ENCODE measurements at places on chromosomes 12 and 14.
A peak's percentile ranks its signal among the peaks of the same experiment; 100 is the strongest.

DNA sequence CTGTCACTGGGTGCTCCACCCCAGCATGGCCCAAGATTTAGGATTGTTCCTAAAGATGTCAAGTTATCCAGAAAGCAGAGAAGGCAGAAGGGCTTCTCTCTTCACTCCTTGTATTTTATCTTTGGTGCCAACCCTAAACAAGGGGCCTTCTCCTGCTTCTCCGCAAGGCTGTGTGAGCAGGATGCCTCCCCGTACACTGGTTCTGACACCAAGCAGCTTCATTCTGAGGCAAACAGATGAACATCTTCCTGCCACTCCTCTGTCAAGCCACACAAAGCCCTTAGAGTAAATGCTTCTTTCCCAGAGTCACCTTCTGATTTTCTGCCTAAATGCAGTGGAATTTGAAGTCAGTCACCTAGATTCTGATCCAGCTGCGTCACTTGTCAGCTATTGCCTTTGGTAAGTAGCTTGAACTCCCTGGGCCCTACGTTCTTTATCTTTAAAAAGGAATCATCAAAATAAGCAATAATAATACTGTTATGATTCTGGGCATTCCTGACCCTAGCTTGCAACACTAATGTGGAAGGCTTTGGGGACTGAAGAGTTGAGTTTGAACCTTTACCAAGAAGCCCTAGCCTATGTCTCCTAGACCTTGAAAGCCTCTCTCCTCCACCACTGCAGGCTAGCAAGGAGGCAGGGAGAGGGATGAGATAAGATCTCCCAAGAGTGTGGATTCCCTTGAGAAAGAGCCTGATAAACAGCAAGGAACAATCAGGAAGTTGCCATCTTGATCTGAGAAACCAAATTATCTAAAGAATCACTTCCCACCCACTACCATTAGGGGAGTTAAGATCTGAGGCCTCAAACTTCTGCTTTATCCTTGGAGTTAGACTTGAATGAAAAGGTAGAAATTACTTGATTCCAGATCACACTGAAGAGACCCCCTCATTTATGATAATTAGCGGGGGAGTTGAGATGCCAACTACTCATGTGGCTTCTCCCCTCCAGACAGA lies 5.7 kb downstream of the KRT73 start:
- no peak for DNase-seq

DNA sequence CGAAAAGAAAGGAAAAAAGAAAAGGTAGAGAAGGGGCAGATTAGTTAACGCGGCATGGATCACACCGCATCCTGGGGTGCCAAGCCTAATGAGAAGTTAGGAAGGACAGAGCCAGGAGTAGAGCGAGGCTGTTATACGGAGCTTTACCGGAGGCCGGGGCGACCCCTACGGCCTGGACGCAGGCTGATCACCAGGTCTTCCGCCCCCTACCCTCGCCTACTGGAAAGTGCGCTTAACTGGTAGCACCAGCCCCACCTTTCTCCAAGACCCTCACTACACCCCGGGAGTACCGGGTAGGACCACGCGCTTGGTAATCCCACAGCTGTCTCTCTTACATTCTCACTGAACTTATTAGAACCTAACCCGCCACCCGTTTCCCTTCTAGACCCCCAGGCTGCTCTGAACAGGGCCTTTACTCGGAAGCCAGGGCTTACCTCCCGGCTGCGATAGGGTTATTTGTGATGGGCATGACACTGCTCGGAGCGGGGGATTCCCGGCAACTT lies 33.8 kb downstream of the WBP11 start:
- DNase-seq = peak; percentile 68

DNA sequence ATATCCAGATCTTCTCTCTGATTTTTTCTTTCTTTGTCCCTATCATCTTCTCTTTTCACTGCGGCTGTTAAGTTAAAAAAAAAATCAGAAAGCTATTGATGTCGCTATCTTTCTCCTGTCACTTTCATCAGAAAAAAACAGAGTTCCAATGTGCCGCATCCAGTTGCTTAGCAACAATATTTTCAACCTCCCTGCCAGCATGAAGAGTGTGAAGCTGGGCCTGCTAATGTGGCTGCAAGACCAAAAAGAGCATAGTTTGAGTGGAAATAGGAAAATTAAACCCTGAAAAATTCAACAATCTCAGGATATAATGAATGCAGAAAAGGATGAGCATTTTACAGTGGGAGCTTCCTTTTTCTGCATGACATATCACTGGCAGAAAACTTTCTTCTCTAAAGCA lies 1025.4 kb upstream of the LRFN5 start:
- no peak for DNase-seq

- DNase-seq = peak; percentile 60
Measured at GRCh38 chr14:103391048-103391447, 5.8 kb downstream of the MARK3 start.

DNA sequence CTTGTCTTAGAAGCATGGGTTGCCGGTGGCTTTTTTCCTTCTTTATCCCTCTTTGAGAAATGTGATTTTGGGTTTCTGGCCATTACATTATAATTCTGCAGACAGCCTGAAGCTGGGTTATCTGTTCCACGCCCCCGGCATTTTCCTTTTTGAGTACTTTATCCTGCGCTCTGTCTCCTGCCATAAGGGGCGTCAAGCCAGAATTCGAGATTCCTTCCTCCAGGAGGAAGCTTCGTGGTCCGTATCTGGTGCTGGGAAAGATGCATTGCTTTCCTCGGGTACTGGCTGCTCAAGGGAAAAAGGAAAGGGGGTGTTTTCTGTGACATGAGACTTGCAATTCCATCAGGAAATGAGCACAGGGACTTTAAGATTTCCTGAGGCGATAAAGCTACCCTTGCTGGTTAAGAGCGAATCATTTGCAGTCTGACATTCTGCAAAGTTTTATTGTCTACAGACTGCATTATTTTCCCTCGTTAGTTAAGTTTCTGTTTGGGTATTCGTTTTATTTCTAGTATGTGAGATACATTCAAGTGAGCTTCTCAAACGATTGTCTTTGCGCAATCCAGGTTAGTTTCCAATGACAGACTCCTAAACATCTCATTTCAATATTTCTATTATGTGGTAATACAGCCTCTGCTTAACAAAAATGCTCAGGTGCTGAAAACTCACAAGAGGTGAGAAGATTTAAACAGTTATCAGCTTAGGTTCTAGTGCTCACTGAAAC lies 694 bp downstream of the AKAP5 start:
- DNase-seq = peak; percentile 67

- DNase-seq = no peak
Measured at GRCh38 chr14:33932576-33933345, 18.1 kb downstream of the EGLN3 start.

DNA sequence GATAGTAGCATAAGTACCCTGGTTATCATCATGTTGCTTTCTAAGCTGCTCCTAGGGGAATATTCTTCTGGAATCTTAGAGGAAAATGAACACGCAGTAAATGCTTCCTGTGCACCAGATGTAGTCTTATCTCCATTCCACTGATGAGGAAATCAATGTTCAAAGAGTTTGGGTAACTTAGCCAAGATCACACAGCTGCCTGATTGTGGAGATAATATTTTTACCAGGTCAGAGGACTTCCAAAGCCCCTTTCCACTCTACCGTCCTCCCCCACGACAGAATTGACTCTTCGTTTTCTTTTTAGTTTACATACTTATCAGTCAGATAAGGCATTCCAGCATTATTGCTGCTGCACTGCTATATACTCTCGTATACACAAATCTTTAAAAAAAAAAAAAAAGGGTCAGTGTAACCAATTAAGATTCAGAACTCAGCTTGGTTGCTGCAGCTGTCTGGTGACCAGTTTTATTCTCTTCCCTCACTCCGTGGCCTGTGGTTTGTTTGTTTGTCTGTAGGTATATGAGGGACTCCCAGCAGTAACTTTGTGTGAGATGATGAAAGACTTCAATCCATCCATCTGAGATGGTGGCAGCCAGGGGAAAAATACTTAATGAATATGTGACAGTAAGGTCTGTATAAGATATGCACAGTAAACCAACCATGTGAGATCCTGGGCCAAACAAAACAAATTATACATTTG lies 110.5 kb downstream of the TGFB3 start:
- peak; percentile 41 for DNase-seq

GRCh38 chr12:61919686-61920085 lies 340.5 kb upstream of the USP15 start:
- DNase-seq = no peak
